ENCODE measurements at places on chromosomes 11 and 22.
A peak's percentile ranks its signal among the peaks of the same experiment; 100 is the strongest.

DNA sequence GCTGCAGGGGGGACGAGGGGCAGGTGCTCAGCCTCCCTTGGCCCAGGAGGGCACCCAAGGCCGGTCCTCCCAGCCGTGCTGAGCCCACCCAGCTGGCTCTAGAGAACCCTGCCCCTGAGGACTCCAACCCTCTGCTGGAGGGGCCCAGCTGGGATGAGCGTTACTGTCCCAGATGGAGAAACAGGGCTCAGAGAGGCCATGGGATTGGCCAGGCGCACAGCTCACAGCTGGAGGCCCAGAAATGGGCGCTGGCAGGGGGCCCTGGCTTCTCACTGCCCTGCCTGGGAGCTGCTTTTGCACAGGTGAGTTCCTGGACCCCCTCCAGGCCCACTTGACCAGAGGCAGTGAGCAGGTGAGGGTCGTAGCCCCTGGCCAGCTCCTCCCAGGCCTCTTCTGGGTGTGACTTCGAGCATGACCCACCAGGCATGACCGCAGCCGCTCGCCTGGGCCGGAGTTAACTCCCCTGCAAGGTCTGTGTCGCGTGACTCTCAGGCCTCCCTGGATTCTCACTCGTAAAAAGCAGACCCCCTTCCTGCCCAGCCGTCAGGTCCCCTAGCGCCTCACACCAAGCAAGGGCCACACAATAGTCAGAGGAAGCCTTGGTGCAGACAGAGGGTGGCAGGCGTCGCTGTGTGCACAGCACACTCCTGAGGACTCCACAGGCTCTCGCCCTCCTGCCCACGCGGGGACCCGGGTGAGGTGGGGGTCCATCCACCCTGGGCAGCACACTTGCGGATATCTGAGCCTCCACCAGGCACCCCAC, 19.7 kb upstream of the IL17REL start:
- DNase-seq = no peak

- DNase-seq = no peak
Observed at GRCh38 chr11:124793466-124794278, 6.5 kb downstream of the MSANTD2 start.

DNA sequence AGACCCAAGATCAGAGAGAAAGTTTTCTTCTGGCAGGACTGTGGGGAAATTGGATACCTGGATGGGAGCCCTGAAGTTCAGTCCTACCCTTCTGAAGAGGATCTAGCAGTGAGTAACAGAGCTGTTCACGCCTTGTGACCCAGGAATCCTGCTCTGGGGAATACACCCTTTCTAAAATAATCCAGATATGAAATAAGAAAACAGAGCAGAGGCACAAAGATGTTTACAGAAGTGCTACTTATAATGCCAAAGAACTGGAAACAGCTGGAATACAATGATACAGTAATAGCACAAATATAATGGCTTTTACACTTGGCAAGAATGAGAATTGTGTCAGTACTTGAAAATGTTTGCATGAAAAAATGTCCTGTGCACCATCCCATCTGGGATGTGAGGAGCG, 304.0 kb upstream of the NARS2 start:
- no peak for DNase-seq

GRCh38 chr11:12680246-12680939, 6.2 kb downstream of the TEAD1 start:
- no peak for DNase-seq

- no peak for DNase-seq
Observed at GRCh38 chr11:59144096-59144495, 1.4 kb downstream of the FAM111A start.

GRCh38 chr11:89205378-89205777, 27.7 kb downstream of the TYR start:
- no peak for DNase-seq

DNA sequence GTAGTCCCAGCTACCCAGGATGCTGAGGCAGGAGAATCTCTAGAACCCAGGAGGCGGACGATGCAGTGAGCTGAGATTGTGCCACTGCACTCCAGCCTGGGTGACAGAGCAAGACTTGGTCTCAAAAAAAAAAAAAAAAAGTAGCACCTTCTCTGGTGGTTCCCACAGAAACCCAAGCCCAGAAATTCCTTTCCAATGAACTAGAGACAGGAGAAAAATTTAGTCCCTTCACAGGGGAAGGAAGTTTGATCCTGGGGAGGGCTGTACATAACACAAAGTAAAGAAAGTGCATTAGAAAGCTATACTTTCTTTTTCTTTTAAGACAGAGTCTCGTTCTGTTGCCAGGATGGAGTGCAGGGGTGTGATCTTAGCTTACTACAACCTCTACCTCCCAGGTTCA, 25.5 kb upstream of the APOA1 start:
- no peak for DNase-seq

GRCh38 chr11:68707527-68707926, 23.2 kb downstream of the GAL start:
- DNase-seq = no peak

DNA sequence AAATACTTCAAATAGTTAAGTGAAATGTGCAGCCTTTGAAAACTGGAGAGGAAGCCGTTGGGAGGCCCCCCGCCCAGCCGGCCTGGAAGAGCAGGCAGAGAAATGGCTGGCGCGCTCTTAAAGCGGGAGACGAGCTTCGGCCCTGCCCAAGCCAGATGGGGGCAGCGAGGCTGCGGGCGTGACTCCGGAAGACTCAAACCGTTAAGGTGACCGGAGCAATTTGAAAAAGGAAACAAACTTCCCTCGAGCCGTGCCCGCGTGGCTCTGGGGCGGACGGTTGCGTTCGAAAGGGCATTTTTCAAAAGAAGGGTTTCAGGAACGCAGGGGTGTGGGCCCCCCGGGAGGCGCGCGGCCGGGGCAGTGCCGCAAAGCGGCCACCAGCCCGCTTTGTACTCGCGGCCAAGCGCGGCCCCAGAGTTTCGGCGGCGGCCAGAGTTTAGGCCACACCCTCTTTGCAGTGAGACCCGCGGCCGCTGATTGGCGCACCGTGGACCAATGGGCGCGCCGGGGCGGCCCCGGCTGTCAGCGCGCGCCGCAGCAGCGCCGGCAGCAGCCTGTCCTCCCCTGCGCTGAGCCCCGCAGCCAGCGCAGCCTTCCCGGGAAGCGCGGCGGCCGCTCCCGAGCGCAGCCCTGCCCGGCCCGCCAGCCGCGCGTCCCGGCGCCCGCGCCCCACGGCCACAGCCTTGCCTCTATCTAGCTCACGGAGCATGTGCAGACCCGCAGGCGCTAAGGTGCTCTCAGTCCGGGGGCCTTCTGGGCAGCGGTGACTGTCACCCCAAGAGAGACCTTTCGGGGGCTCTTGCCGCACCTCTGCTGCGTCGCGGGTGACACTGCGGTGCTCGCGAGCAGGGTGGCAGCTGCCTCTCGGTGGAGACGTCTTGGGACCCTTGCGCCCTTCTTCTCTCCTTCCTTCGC, at the start of gene NAV2:
Gene NAV2, plus strand, starts transcription at position 557 of the 915 bp plus-strand sequence. CDS start 859 bp downstream, outside the sequence.
- peak; percentile 66 for DNase-seq

DNA sequence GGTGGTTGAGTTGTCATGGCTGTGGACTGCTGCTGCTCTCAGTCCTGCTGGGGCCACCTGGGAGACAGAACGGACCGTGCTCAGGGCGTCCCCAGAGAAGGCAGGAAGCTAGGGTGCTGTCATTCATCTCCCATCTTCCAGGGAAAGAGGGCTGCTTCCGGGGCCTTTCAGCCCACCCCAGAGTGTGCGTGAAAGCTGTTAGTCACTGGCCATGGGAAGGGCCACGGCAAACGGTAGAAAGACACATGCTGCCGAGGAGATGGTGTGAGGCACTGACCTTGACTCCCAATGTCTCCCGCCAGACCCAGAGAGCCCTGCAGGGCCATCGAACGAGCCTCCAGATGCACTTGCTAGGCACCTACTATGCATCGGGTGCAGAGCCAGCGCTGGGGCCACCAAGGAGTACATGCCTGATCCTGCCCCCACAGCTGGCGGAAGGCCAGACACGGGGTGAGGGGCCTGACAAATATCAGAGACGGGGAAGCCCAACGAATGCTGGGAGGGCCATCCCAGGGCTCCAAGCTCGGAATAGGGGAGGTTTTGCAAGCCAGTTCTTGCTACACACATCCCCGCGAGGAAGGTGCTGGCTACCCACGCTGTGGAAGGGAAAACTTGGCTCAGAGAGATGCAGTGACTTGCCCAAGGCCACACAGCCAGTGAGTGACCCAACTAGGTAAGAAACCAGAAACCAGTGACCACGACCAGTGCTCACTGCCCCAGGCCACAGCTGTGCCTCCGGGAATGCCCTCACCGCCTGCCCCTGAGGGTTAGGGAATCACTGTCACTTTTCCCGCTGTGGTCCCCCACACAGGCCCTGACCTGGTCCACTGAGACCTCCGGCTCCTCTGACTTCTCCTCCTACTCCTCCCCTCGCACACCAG, 10.1 kb downstream of the RAC2 start:
- DNase-seq = no peak

DNA sequence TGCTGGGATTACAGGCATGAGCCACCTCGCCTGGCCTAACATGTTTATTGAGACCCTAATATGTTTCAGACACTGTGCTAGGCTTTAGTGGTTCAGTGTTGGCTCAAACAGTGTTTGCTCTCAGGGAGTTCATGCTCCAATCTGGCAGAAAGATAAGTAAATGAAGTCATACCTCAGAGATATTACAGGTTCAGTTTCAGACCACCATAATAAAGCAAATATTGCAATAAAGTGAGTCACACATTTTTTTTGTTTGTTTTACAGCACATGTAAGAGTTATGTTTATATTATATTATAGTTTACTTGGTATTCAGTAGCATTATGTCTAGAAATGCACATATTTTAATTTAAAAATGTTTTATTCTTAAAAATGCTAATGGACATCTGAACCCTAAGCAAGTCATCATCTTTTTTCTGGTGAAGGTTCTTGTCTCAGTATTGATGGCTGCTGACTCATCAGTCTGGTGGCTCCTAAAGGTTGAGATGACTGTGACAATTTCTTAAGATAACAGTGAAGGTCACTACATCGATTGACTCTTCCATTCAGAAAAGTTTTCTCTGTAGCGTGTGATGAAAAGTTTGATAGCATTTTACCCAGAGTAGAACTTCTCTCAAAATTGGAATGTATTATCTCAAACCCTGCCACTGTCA, 243.0 kb upstream of the ANO5 start:
- DNase-seq = no peak

DNA sequence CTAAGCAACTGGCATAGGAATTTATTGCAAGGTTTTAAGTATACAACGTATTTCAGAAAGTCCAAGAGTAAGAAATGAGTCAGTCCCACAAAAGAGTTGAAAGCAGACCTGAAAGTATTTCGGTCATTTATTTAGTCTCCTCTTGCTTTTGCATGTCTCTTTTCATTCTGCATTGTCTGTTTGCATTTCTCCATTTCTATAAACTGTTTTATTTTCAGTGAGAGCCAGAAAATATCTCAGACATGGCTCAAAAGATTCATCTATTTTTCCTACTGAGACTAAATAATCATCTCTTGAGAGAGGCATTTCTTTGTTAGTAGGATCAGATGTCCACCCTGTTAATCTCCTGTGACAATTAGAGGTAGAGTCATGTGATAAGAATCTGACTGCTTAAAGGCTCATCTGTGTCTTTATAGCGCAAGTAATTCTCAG, 219.1 kb upstream of the CCDC179 start:
- DNase-seq = no peak

DNA sequence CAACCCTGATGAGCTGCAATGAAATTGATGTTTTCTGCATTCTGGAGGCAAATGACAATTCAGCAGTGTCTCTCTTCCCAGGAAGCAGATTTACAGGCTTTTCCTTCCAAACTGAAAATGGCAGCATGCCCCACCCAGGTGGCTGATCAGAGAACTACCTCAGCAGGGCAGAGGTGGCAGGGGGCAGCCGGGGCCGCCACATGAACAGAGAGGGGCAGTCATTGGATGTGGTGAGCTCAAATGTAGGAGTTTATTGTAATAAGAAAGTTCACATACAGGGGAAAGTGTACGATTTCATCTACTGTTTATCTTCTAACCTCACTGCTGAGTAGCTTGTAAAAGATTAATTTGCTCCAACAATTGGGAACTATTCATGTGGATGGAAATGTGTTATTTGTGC, 15.7 kb upstream of the PARVA start:
- DNase-seq = no peak

DNA sequence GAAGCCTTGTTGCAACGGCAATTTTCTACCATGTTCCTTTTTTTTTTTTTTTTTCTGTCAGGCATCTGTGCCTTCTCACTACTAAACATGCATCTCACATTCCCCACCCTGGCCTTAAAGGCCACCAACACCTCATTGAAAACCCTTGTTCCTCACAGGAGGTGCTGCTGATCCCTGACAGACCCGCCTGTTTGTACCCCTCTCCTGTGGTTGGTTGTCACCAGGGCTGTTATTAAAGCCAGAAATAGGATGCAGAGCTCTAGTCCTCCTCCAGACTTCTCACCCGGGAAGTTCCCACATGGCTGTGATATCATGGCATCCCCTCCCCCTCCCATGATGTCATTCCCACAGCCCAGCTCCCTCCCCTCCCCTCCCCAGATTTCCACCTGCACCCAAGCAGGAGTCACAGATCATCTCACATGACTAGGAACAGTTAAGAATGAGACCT, 302.8 kb upstream of the NCAM1 start:
- no peak for DNase-seq

DNA sequence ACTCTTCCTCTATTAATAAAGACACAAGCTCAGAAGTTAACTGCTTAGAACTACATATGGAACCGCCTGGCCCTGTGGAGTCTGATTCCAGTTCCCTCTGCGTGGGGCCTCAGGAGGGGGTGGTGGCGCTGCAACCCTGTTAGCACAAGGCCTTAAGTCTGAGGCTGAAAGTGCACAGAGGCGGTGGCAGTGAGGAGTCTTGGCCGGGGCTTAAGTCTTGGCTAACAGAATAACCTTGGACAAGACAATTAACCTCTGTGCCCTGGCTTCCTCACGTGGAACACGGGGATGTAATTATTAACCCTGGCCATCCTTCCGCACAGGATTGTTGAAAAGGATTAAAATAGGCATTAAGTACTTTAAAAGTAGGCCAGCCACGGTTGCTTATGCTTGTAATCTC, 191.5 kb downstream of the CEP164 start:
- DNase-seq = no peak

GRCh38 chr11:80282643-80283042, 841.8 kb upstream of the TENM4 start:
- DNase-seq = no peak
